ENCODE measurements at places on chromosomes 4 and X. TPM values are rescaled to one million over a fixed set of nuclear protein-coding genes. Genes with fewer than 3 reads are reported as not detected.

MND1 gene
- total RNA-seq = 7.5 TPM

HTR2C gene
- total RNA-seq = 2.8 TPM

TSC22D3 gene
- 35.1 TPM for total RNA-seq

GATA1 gene
- total RNA-seq = not detected

FANCB gene
- total RNA-seq = 11.6 TPM

PROM1 gene
- 91.1 TPM for total RNA-seq

RASSF6 gene
- total RNA-seq = not detected

RPS6KA6 gene
- total RNA-seq = 30.0 TPM

OTUD6A gene
- total RNA-seq = not detected

FGFBP2 gene
- total RNA-seq = not detected

CLRN2 gene
- not detected for total RNA-seq

SHISA3 gene
- total RNA-seq = not detected

IDS gene
- 153 TPM for total RNA-seq

TIMM8A gene
- 5.9 TPM for total RNA-seq

ADH1C gene
- not detected for total RNA-seq

Data from parietal lobe (tissue), 2 donors.